ENCODE measurements at places on chromosomes 5 and 9.

- peak; percentile 68 for DNase-seq
These were observed 338.0 kb downstream of the SEMA5A start for GRCh38 chr5:9207817-9208418.

DNA sequence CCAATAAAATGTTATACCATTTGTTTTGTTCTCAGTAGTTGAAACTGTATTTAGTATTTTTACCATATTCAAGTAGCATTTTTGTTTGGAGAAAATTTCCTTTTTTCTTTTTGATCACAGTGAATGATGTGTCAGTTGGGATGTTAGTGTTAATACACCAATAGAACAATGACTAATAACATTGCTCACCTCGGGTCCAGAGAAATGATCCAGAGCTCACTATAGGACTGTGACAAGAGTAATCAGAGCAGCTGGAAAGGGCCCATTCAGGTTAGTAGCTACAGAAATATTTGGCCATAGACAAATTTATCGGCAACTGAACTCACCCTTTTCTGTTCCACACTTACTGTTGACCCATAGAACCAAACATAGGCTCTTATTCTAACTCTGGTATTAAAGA is 989.2 kb downstream of the TLE4 start:
- DNase-seq: no peak

DNA sequence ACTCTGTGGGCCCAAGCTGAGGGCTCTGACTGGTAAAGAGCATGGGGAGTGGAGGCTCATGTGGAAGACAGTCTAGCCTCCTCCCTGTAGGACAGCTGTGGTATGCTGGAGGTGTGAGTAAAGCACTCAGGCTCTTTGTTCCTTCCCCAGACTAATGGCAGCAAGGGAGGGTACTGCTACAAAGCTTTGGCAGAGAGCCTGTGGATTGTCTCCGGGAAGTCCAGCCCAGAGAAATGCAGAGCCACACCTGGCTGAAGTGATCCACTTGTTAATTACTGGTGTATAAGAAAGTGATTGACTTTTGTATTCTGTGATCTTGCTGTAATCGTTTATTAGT is 161.7 kb downstream of the OXCT1 start:
- no peak for DNase-seq

DNA sequence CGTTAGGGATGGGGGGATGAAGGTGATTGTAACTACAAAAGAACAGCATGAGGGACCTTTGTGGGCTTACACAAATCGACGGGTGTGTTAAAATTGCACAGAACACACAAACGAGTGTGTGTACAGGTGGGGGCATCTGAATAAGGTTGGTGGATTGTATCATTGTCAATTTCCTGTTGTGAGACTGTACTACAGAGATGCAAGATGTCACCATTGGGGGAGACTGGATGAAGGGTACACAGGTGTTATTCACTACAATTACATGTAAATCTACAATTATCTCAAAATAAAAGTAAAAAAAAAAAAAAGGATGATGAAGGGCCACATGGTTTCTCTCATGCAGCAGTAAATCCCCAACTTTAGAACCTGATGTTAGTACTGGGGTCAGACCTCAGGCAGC is 31.4 kb upstream of the PHYKPL start:
- DNase-seq: no peak

- no peak for DNase-seq
These were observed 181.8 kb downstream of the GLIS3 start for GRCh38 chr9:4117835-4118610.

GRCh38 chr5:57642698-57643097 is 160.1 kb upstream of the ACTBL2 start:
- DNase-seq: no peak

GRCh38 chr5:10734037-10734709 is 26.9 kb downstream of the DAP start:
- no peak for DNase-seq

DNA sequence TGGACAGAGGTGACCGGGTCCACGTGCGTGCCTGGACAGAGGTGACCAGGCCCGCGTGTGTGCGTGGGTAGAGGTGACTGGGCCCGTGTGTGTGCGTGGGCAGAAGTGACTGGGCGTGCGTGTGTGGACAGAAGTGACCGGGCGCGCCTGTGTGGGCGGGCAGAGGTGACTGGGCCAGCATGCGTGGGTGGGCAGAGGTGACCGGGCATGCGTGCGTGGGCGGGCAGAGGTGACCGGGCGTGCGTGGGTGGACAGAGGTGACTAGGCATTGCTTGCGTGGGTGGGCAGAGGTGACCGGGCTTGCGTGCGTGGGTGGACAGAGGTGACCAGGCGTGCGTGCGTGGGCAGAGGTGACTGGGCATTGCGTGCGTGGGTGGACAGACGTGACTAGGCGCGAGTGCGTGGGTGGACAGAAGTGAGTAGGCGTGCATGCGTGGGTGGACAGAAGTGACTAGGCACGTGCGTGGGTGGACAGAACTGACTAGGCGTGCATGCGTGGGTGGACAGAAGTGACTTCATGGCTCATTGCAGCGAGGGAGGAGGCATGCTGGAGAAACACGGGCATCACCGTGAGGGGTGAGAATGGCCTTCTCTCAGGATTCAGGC is 254.1 kb upstream of the IRX4 start:
- DNase-seq: no peak

DNA sequence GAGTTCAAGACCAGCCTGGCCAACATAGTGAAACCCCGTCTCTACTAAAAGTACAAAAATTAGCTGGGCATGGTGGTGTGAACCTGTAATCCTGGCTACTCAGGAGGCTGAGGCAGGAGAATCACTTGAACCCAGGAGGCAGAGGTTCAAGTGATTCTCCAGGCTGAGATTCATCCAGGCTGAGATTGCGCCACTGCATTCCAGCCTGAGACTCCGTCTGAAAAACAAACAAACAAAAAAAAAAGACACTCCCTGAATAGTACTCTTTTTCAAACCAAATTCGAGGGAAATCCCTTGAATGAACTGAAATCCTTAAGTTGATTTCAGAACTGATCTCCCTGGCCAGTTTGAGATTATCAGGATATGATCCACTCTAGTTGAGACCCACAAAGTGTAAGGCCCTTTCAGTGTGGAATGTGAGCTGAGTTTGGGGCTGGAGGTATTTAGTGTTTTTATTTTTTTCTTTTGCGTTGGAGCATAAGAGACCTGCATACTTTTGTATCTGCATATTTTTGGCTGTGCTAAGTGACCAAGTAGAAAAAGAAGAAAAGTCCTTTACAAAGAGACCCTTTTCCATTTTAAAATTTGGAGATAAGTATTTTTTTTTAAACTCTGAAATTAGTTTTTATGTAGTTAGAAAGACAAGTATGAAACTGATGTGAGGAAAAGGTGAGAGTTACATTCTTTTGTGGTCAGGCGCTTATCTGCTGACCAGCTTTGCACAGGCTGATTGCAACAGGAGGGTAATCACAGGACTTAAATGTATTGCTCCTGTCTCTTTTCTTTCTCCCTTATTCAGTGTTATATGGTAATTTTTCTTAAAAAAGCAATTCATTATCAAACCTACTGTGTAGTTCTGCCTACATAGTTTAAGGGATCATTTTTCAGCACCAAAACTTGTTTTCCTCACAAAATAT is 42.9 kb downstream of the TMEFF1 start:
- peak; percentile 27 for DNase-seq
